NCI-H446 treated with DMSO at 0.1 percent for 48 hours (cell line): ENCODE measurements at places on chromosomes 2 and 18.

GRCh38 chr18:11047156-11047555, 102.2 kb downstream of the PIEZO2 start:
- no peak for DNase-seq

- no peak for DNase-seq
Observed at GRCh38 chr2:227813229-227813561, 447 bp upstream of the CCL20 start.

DNA sequence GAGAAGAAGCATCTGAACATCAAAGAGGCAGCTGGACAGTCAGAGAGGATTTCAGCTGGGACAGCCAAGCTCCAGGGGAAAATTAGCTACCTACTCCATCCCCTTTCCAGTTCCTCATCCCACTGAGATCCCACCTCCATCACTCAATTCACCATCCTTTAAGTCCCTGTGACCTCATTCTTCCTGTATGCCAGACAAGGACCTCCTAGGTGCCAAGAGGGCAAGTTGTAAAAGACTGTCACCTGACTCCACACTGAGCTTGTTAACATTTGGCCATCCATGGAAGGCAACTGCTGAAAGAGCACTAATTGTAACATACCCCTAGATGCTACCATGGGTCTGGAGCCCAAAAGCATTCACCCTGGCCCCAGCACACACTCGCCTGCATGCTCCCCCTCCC, 97.8 kb downstream of the KYNU start:
- DNase-seq, result no peak

DNA sequence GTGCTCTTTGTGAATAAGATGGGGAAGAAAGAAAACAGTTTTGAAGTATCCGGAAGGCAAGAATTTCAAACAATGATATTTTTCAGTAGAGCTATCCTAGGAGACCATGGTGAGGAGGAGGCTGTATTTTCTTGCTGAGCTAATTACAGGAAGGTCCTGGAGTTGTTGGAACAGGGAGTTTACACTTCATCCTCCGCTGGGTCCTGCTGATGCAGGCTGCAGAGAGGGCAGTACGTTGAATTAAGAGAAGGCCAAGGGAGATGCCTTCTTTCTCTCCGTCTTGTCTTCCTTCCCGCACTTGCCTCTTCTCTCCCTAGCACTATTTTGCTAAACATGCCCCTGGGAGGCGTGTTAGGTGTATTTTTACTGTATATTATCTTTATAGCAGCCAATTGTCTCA, 60.0 kb upstream of the EDAR start:
- DNase-seq, result no peak

- no peak for DNase-seq
Observed at GRCh38 chr2:82913566-82913965, 1545.5 kb downstream of the SUCLG1 start.

DNA sequence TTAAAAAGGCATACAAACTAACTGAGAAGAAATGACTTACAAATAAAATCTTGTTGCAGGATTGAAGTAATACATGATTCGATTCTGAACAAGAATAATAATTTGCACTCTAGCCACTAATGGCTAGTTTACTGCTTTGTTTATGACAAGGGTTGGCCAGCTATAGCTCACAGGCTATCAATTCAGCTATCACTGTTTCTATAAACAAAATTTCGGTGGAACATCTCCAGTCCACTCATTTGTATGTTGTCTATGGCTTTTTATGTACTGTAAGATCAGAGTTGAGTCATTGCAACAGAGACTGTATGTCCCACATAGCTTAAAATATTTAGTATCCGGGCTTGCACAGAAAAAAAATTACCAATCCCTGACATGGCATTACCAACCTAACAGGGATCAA, 543.7 kb upstream of the CNTNAP5 start:
- DNase-seq, result no peak

DNA sequence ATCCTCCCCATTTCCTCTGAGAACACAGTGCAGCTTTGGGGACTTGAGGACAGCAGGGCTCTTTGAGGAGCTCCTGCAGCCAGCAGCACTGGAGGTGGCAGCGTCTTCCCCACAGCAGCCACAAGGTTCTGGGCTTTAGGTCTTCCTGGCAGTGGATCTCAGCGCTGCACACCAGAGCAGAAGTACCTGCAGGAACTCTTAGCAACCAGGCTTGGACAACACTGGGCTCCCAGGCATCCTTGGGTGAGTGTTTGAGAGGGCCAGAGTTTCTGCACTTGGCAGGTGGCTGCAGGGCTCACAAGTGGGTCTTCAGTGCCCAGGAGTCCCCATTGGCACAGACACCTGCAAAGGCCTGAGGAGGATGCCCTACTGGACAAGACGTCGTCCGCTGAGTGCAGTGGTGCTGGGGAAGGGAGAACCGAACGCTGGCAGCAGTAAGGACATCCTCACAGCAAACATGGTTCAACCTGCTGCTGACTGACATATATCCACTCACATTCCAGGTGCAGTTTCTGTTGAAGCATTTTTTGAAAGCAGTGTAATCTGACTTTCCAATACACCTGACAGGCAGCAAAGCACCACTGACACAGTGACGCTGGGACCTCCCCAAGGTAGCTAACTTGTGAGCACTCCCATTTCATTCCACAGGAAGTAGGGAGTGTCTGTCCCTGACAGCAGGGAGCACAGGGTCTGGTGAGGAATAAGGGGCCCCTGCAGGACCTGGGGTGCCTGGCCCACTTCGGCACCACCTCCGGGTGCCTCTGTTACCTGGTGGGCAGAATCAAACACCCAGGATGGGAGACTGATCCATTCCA, 149.9 kb upstream of the COPS8 start:
- no peak for DNase-seq

- no peak for DNase-seq
Observed at GRCh38 chr18:34525244-34525643, 184.9 kb upstream of the DTNA start.

- DNase-seq, result no peak
Observed at GRCh38 chr18:73688851-73689711, 458.6 kb downstream of the FBXO15 start.

GRCh38 chr2:29743516-29743915, 177.9 kb downstream of the ALK start:
- DNase-seq, result peak; percentile 18

DNA sequence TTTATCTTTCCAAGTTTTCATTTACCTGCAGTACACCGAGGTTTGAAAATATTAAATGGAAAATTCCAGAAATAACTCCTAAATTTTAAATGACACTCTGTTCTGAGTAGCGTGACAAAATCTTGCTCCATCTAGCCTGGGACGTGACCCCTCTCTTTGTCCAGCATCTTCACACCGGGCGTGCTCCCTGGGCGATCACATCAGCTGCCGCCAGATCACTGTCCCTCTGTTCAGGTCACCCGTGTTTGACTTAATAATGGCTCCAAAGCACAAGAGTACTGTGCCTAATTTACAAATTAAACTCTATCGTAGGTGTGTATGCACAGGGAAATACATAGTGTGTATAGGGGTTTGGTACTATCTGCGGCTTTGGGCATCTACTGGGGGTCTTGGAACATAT, 6.1 kb upstream of the TMEM185B start:
- DNase-seq, result no peak
